ENCODE measurements at places on chromosomes 7 and 10. TPM values are rescaled to one million over a fixed set of nuclear protein-coding genes. Genes with fewer than 3 reads are reported as not detected.

Gene CNPY1
- total RNA-seq = not detected

Gene CLEC5A
- total RNA-seq = not detected

Gene PPP1R3C
- 1.6 TPM for total RNA-seq

Gene TLX1
- not detected for total RNA-seq

Gene CSGALNACT2
- total RNA-seq = 22.8 TPM

Gene CFAP43
- 0.22 TPM for total RNA-seq

Gene SPAM1
- not detected for total RNA-seq

Gene VWC2
- total RNA-seq = not detected

Gene GIMAP7
- total RNA-seq = 30.9 TPM

Gene ATP6V1F
- total RNA-seq = 55.3 TPM

Gene FRAT1
- total RNA-seq = 2.5 TPM

Gene AZGP1
- not detected for total RNA-seq

Gene C1GALT1
- total RNA-seq = 44.3 TPM

Gene OR13A1
- total RNA-seq = not detected

Gene POLL
- total RNA-seq = 10.9 TPM

Gene CYP26C1
- 0.80 TPM for total RNA-seq

Gene MAGI2
- total RNA-seq = 7.2 TPM

Gene C10orf105
- 0.07 TPM for total RNA-seq

Gene NPC1L1
- total RNA-seq = not detected

Gene CCDC3
- total RNA-seq = 1.8 TPM

Gene TMEM270
- not detected for total RNA-seq

Gene NPTX2
- 0.40 TPM for total RNA-seq

Gene HOGA1
- total RNA-seq = 0.36 TPM

Gene FBXL13
- total RNA-seq = 1.3 TPM

Gene COBL
- not detected for total RNA-seq

Gene TMEM72
- not detected for total RNA-seq

Gene APBB1IP
- not detected for total RNA-seq

Gene ZNF212
- 5.9 TPM for total RNA-seq

Gene SLC29A3
- 2.1 TPM for total RNA-seq

Gene EEPD1
- total RNA-seq = 0.27 TPM

Gene SYNPO2L
- total RNA-seq = not detected

Gene PRPF18
- 51.5 TPM for total RNA-seq

Gene UNC5B
- 14.5 TPM for total RNA-seq

Gene ASB4
- total RNA-seq = not detected

Gene NKX6-2
- total RNA-seq = not detected

Gene ARMC3
- not detected for total RNA-seq

Gene SHH
- total RNA-seq = not detected

Gene PTPRZ1
- total RNA-seq = under 0.01 TPM

Gene KDM7A
- 9.6 TPM for total RNA-seq

Gene CCDC136
- total RNA-seq = 3.9 TPM

Gene SAP25
- total RNA-seq = not detected

Gene ZNF394
- total RNA-seq = 24.2 TPM

Gene CNTNAP2
- total RNA-seq = not detected

Gene ZNF680
- 18.0 TPM for total RNA-seq

Gene HACD1
- 27.6 TPM for total RNA-seq

Gene TAC1
- total RNA-seq = not detected

Gene MET
- total RNA-seq = 103 TPM
